Fibroblast of skin of right biceps (primary cell): ENCODE measurements at places on chromosomes 1 and 21.

GRCh38 chr1:28517649-28517999 lies 11.8 kb downstream of the RCC1 start:
- peak; percentile 45 for DNase-seq

GRCh38 chr1:89755591-89755990 lies 65.2 kb upstream of the LRRC8D start:
- no peak for DNase-seq

- DNase-seq, result no peak
Observed at GRCh38 chr1:24081190-24081589, 30.7 kb downstream of the MYOM3 start.

GRCh38 chr1:97820470-97821188 lies 100.2 kb downstream of the DPYD start:
- DNase-seq, result peak; percentile 51

- DNase-seq, result no peak
Observed at GRCh38 chr1:50705699-50706098, 254.4 kb downstream of the FAF1 start.

DNA sequence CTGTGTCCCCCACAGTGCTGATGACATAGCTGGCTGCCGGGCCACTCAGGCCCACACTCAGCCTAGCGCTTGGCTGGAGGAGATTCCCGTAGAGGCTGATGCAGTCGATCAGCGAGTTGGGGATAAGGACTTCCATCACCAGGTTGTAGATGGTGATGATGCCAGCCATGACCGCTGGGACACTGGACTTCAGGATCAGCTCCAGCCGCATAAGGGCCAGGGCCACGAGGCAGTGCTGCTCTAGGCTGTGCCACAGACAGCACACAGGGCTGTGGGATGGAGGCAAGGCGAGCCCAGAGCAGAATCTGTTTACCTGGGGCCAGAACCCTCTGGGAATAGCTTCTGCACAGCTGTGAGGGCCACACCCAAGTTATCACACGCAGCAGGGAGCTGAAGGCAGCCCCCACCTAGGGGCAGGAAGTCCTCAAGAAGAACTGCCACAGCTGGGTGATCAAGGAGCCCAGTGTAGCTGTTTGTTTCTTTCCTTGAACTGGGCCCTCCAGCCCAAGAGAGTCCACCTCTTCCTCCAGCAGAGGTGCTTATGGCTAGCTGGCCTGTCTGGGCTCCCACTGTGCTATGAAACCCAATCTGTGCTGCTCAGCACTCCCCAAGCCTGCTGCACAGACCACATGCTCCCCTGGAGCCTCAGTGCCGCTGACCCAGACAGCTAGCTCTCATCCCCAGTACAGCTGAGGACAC lies 6.2 kb downstream of the SLC2A1 start:
- no peak for DNase-seq

DNA sequence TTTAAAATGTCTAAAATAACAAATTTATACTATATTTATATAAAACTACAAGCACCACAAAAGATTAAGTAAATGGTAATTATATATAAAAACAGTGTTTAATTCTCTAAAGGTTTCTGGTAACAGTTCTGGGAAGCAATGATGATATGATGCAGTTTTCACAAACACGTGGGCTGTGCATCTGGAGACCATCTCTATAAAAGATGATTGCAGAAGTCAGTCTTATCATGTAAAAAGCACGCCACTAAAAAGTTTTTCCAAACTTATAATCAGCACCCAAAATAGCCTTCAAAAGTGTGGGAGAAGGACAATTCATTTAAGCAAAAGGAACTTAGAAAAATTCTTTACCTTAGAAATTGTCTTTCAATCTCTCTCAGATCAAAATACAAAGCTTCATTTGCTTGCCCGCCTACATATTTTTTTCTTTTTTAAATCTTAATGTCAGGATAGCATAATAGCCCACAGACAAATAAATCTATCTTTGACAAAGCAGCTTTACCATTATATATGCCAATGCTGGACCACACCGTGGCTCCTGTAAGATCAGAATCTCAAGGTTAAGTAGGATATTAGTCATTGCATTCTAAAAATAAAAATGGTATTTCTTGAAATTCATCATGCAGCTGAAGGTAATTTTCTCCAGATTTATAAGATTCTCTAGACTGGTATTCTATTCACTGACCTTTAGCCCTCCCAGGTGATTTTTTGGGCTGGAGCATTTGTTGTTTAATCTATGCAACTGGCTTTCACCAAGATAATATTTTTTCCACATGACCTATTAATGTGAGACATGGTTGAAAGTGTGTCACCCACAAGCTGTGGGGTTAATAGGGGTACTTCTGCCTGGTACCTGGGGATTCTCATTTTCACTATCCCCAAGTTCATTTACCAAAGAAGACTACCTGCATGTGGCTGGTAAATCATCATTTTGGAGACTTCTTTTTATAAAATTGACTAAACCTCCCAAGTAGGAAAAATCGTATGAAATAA lies 189.6 kb upstream of the ST6GALNAC5 start:
- peak; percentile 7 for DNase-seq

DNA sequence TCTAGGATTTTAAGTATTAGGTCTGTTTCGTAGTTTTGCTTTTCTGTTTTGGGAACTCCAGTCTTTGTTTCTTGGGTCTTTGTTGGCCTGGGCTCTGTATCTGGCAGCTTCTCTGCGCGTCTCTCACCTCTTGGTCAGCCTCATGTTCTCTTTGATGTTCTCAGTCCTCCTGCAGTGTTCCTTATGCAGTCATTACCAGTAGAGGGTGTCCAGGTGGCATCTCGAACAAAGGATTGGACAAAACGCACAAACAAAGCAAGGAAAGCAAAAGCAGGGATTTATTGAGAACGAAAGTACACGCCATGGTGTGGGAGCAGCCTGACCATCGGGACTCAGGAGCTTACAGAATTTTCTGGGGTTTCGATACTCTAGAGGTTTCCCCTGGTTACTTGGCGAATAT lies 133.7 kb upstream of the COL6A1 start:
- DNase-seq, result no peak

DNA sequence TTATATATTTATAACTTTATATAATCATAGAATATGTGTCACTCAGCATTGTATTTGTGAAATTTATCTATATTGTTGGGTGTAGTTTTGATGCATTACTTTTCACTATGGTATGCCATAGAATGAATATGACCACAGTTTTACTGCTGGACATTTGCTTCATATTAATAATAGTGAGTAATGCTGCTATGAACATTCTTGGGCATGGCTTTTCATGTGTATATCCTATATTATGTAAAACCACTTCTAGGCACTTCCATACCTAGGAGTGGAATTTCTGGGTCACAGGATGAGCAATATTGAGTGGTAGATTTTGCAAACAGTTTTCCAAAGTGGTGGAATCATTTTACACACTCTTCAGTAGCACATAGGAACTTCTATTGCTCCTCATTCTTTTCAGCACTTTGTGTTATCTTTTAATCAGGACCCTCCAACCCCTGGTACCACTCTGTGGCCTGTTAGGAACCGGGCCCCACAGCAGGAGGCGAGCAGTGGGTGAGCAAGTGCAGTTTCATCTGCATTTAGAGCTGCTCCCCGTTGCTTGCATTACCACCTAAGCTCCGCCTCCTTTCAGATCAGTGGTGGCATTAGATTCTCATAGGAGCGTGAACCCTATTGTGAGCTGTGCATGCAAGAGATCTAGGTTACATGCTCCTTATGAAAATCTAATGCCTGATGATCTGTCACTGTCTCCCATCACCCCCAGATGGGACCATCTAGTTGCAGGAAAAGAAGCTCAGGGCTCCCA lies 56.0 kb upstream of the CNIH3 start:
- DNase-seq, result peak; percentile 87

- DNase-seq, result peak; percentile 88
Observed at GRCh38 chr21:46598581-46599572, 6.0 kb downstream of the S100B start.

DNA sequence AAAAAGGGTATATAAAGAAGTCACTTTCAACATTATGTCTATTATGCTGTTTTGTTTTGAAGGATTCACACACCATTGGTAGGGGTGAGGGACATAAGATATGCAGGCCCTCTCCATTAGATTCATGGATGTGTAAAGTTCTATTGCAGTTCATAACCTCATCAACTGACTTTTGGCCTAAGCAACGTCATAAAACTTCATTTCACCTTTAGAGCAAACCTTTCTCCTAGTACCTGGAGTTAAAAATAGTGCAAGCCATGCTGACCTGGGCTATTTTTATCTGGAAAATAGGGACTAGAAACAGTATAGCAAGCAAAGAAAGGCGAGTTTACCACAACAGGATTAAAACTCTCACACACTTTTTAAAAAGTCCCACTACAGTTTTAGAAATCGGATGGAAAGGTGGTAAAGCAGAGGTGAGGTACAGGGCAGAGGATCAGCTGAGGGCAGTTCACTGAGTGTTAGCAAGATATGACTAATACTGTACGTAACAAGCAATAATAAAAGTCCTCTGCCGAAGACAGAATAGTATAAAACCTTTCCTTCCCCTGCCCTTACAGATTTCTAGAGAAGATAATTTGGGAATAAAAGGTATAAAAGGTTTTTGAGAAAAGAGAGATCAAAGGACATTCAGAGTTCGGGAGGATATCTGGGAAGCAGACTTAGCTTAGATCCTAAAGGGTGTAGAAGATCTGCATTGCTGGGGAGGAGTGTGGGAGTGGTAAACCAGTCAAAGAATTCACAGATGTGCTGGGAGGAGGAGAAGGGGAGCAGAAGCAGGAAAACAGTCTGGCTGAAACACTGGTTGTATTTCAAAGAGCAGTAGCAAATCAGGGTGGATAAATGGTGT lies 14.3 kb downstream of the EGLN1 start:
- no peak for DNase-seq

GRCh38 chr1:68819190-68819829 lies 322.4 kb upstream of the DEPDC1 start:
- DNase-seq, result no peak

GRCh38 chr1:95035536-95035935 lies 37.2 kb downstream of the ALG14 start:
- DNase-seq, result peak; percentile 95

GRCh38 chr1:160827418-160827817 lies 31.4 kb downstream of the LY9 start:
- DNase-seq, result no peak

DNA sequence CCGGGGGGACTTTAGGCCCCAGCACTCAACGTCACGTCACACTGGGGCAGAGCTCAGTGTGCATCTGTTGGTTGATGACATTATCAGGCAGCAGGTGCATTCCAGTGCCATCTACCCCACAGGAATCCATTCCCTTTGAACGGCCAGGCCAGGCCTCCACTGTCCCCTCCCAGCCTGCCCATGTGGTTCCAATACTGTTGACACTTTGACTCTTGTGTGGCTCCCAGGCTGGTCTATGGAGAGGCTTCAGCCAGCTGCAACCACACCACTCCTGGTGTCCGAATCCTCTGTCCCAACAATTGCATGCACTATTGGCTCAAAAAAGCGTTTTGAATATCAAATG lies 92.0 kb upstream of the SIM2 start:
- DNase-seq, result no peak

DNA sequence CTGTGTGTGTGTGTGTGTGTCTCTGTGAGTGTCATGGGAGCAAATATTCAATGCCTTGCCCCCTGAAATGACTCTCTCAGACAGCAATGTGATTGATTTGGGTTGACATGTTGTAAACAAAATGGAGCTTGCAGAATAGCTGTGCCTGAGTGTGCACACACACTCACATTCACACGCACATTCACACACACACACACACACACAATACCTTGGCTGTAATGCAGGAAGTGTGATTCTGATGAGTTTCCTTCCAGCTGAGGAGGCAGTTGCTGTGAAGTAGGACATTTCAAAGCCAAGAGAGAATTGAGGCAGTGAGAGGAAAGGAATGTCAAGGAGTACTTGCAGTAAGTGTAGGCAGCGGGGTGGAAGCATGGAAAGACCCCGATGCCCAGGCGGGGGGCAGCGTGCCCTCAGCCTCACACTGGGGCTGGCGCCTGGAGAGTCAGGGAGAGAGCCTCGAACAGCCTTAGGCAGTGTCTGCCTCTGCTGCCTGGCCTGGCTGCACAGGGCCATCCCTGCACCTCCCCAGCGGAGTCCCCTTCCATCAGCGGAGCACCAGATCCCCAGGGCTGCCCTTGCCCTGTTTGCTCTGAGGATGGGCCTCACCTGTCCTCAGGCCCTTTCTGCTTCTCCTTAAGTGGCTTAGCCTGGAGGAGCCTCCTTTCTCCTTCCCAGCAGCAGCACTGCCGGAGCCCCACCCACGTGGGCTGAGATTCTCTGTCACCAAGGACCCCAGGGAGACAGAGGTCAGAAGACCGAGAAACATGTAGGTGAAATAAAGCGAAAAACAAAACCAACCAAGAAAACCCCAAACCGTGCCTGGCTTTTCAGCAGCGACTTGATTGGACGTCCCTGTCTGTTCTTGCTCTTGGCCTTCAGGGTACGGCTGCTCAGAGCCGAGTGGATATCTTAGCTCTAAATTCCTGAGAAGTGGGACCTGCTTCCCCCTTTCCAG lies 9.2 kb downstream of the VASH2 start:
- no peak for DNase-seq

DNA sequence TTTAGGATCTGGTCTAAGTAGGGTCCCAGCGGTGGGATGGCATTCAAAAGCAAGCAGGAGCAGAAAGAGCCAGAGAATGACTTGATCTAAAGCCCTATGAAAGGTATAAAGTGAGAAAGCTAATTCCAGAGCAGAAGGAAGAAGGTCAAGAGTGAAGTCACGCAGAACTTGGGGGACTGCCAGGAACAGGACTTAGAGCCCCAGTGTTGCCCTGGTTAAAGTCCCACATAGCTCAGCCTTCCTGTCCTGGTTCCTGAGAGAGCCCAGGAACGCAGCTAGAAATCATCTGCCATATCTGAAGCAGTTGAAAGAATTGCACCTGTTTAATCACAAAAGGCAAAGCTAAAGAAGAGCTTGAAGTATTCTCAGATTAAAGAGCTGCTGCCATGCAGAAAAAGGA lies 160.6 kb upstream of the ATP1B1 start:
- DNase-seq, result no peak

GRCh38 chr1:225949041-225949440 lies 8.0 kb upstream of the LEFTY2 start:
- no peak for DNase-seq

GRCh38 chr1:202568826-202569225 lies 141.4 kb downstream of the SYT2 start:
- DNase-seq, result no peak

DNA sequence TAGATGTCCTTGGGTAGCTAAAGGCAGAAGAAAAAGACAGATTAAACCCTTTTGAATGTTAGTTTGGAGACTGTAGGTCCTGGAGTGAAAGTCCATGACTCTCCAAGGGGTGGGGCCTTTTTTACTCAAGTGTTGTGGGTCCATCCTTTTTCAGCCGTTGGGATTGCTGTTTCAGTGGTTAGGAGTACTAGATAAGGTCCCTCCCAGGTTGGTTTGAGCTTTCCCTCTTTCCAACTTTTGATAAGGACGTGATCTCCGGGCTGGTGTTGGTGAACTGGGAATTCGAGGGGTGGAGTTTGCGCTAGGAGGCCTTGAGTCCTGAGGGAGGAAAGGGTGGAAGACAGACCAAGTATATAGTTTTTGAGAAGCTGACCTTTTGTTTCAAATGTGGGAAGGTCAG lies 5.2 kb upstream of the IPP start:
- DNase-seq, result no peak
